ENCODE measurements at places on chromosomes 5 and 9.

DNA sequence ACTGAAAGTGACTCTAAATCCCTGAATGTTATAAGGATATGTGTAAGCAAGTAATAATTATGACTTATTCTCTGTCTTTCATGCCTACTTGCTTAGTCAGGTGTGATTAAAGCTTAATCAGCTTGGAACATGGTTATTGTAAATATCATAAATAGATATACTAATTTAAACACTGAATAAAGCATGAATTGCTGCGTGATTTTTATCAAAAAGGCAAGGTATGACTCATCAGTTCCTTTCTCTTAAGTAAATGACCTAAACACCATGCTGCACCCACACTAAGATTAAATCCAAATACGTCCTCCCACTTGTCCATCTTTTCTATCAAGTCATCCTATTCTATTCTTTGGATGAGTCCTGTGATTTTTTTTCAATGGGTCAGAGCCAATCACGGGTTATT lies 124.6 kb upstream of the MTAP start:
- DNase-seq: no peak

DNA sequence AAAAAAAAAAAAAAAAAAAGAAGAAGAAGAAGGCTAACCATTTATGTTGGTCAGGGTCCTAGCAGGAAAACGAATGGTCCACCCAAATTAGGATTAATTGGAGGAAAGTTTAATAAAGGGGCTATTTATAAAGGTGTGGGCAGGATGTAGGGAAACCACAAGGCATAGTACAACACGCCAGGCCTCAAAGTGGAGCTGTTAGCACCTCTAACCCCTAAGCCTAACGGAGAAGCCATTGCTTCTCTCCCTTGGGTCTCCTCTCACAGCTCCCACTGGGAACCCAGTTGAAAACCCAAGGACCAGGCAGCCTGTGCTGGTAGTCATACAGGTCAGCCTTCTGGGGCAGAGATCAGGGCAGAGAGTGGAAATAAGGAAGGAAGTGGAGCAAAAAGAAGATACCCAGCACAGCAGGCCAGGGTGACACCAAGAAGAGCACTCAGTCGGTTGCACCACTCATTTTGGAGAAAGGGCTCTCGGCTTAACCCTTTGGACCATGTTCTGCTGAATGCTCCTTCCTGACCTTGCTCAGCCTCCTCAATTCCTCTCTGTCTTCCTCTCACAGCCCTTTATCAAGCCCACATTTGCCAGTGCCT lies 8.8 kb upstream of the GLIPR2 start:
- DNase-seq: no peak

- DNase-seq: no peak
Observed at GRCh38 chr9:123866497-123866896, 63.4 kb downstream of the DENND1A start.

DNA sequence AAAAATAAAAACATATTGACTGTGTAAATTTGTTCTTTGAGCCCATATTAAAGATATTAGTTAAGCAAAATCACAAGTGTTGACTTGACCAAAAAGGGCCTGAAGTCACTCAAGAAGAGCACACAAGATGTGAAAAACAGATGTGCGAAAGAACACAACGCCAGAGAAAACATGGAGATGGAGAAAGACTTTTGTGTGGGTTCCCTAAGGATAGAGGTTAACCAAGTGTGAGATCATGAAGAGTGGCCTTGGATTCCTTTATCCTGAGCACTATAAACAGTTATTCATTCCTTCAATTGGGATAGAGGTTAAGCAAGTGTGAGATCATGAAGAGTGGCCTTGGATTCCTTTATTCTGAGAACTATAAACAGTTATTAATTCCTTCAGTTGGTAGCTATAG lies 361.8 kb downstream of the CDH18 start:
- no peak for DNase-seq

- DNase-seq: no peak
Observed at GRCh38 chr9:37414503-37414943, 8.0 kb upstream of the GRHPR start.

- DNase-seq: no peak
Observed at GRCh38 chr9:115957585-115957984, 196.0 kb upstream of the PAPPA start.

GRCh38 chr5:97124335-97124734 lies 18.1 kb downstream of the LIX1 start:
- DNase-seq: no peak

DNA sequence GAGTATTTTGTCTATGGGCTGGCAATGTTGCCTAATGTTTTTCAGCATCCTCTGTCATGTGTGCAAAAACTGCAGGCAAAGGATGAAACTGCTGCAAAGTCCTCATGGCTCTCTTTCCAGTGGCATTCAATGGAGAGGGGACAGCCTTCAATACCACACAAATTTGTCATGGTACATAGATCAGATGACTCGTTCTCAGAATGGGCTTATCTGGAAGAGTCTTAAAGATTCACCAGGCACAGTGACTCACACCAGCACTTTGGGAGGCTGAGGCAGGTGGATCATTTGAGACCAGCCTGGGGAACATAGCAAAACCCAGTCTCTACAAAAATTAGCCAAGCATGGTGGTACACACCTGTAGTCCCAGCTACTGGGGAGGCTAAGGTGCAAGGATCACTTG lies 5.3 kb downstream of the CDKN2AIPNL start:
- DNase-seq: no peak

- DNase-seq: no peak
Observed at GRCh38 chr5:93433422-93433821, 147.6 kb downstream of the NR2F1-AS1 start.

- no peak for DNase-seq
Observed at GRCh38 chr5:55136521-55136920, 23.4 kb upstream of the GPX8 start.

GRCh38 chr5:143239882-143240518 lies 163.5 kb downstream of the NR3C1 start:
- no peak for DNase-seq

DNA sequence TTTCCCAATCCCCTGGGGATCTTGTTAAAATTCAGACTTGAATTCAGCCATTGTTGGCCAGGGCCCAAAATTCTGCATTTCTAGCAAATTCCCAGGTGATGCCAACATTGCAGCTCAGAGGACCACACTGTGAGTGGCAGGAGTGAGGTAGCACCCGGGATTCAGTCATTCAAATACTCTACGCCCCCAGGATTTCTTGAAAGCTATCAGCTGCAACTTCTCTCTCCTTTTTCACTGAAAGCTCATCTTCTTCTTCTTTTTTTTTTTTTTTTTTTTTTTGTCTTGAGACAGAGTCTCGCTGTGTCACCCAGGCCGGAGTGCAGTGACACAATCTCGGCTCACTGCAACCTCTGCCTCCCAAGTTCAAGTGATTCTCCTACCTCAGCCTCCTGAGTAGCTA lies 19.3 kb upstream of the ANKH start:
- DNase-seq: no peak

DNA sequence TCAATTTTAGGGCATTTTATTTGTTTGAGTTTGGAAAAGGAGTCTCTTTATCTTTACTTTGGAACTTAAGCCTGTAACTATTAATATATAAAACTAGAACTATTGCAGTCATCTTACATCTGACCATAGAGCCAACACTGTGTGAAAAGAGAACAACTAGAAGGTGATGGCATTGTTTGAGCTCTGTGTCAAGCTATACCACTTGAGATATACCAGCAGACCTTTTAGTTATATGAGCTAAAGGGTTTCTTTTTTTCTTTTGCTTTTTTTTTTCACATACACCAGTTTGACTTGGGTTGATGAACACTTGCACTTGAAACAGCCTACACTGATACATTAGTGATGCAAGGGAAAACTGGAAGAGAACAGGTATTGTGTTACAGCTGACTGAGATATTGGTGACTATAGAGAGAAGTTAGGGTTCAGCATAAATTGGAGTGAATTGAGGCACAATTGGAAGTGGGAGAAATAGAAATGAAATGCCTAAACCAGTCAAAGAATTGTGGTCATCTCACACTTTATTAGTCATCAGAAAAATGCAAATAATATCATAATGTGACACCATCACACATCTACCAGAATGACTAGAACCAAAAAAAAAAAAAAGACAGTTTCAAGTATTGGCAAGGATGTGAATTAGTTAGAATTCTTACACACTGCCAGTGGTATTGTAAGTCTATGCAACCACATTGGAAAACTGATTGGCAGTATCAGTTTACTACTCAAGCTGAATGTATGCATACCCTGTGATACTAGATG lies 60.9 kb downstream of the ADRB2 start:
- no peak for DNase-seq

GRCh38 chr5:77847129-77847460 lies 71.0 kb upstream of the TBCA start:
- DNase-seq: no peak

DNA sequence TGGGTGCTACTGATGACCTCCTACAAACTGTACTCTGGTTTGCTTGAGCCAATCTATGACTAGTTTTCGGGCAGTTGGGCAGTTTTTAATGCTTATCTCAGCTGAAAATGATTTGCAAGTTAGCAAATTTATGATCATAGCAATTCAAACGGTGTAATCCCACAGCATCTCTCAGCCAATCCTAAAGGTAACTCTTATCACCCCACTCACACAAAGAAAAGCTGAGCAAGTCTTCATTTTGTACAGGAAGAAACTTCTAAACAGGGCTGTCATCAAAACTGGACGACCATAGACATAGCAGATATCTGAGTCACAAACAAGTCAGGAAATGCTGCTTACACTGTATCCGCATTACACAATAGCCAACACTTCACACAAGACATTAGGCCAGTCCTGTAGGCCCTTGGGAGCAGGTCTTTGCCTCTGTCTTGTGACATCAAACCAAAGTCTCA lies 2.6 kb upstream of the ENC1 start:
- DNase-seq: no peak

DNA sequence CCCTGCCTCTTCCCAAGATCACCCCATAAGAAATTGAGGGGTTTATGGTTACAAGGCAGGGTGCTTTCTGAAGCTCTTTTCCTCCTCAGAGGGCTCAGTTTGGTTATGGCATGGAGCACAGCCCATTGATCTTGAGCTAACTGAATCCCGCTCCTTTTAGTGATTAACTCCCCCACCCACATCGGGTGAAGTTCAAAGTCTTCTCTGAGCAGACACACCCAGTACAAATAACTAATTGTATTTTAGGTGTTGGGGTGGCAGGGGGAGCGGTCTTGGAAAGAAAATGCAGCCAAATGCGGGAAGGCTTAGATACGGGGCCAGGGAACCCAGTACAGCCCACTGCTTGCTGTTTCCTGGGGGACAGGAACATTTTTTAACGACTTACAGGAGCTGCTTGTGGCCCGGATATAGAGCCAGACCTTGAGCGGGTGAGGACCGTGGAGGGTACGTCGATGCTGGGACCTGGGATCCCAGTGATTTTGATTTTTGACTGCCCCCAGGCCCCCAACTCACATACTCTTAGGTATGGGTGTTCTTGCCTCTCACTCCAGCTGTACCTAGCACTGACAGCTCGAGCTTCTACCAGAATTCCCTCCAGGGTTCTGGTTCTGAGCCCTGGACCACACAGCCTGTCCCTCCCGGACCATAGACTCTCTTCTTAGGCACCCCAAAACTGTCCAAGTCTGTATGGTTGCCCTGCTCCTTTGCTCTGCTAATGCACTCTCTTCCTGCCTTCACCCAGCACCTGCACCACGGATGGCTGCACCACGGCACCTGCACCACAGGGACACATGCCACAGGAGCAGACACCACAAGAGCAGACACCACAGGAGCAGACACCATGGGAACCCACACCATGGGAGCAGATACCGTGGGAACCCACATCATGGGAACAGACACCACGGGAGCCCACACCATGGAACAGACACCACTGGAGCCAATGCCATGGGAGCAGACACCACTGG lies 18.3 kb upstream of the RXRA start:
- no peak for DNase-seq

DNA sequence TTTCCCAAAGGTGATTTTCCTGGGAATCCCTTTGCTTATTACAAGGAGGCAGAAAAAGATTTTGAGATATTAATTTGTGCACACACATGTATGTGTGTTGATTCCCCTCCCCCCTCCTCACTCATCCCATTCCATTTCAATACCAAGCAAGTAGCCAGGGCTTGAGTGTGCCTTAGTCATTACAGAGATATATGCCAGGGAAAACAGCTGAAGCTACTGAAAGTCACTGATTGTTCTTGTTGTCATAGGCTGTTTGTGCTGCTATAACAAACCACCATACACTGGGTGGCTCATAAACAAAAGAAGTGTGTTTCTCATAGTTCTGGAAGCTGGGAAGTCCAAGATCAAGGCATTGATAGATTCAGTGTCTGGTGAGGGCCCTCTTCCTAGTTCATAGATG lies 158.6 kb downstream of the BAAT start:
- no peak for DNase-seq

GRCh38 chr9:123150708-123151503 lies 117.4 kb downstream of the GPR21 start:
- DNase-seq: no peak

All from CD4-positive, alpha-beta T cell treated with Interferon alpha-2 for 1 hour (primary cell).